ENCODE measurements at places on chromosomes 3 and 15.

GRCh38 chr15:61415617-61416120 lies 186.6 kb upstream of the RORA start:
- DNase-seq: no peak

DNA sequence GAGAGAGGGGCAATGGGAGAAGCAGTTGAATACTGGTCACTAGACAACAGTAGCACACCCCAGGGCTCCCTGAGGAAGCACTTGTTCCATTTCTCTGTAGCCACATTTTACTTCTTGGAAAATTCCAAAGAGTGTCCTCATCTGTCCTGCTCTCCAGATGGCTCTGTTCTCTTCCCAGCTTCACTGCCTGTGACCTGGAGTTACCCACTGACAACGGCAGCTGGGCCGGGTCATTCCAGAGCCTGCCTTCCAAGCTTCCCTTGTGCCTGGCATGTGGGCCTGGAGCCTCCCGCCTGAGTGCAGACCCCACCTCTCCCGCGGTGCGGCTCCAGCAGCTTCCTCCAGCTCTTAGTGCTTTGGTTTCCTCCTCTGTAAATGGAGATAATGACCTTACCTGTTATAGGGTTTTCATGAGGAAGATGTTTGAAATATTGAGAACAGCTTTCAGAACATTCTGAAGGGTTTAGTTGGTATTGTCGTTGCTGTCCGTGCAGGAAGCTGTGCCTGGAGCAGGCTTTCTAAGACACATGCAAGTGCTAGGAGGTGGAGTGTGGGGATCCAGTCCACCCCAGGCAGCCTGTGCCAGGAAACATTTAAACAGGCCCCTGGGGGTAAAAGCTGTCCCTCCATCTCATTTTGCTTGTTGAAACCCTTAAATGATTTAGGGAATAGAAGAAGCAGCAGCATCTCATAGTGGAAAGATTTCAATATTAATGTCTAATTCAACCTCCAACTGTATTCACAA lies 24.8 kb downstream of the EFCC1 start:
- no peak for DNase-seq

- DNase-seq: no peak
Observed at GRCh38 chr15:86915811-86916331, 836.2 kb downstream of the AGBL1 start.

DNA sequence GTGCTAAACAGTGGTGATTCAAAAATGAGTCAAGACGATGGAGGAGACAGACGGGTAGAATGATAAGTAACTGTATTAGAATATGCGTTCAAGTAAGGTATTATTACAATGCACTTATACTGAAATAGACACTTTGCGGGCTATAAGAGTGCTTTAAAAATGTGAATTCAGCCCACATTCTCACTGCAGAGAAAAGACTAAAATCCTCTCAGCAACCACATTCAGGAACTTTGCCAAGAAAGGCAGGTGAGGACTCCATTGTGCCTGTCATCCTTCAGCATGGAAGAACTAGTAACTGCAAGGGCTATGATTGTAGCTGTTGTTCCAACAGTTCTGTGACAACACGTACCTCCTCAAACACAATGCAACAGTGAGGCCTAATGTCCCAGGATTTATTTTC lies 272.0 kb downstream of the RORA start:
- no peak for DNase-seq

GRCh38 chr15:40930430-40931299 lies 1.5 kb downstream of the DLL4 start:
- peak; percentile 48 for DNase-seq

GRCh38 chr15:65914981-65915925 lies 46.0 kb downstream of the RAB11A start:
- no peak for DNase-seq

DNA sequence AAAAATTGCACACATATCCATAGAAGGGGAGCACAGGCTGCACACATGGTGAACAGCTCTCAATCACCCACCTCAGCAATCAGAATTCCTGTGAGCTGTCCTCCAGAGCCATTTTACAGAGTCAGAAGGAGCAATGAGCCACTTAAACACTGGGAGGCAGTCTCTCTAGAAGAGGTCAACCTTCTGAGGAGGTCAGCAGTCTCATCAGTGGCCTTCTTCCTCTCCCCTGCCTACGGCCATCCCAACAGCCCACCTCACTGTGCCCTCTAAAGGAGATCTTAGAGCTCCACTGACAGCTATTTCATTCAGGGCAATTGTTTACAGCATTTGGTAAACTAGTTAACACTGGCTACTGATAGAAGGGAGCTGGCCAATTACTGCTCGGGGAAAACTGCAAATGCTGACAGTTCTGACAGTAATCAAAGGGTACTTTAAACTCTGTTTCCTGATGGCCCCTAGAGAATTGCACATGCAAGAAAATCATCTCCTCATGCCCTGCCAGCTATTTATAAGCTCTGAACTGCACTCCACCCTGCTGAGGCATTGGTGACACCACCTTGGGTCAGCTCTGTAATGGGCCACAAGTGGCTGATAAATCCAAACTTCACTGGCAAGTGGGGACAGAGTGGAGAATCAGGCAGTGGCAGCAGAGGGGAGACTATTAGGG lies 42.1 kb upstream of the TSPAN3 start:
- no peak for DNase-seq

GRCh38 chr3:143001034-143001368 lies 369 bp upstream of the U2SURP start:
- DNase-seq: no peak

GRCh38 chr3:16067837-16068471 lies 106.5 kb upstream of the GALNT15 start:
- no peak for DNase-seq

GRCh38 chr3:126961791-126962461 lies 21.0 kb upstream of the PLXNA1 start:
- no peak for DNase-seq

DNA sequence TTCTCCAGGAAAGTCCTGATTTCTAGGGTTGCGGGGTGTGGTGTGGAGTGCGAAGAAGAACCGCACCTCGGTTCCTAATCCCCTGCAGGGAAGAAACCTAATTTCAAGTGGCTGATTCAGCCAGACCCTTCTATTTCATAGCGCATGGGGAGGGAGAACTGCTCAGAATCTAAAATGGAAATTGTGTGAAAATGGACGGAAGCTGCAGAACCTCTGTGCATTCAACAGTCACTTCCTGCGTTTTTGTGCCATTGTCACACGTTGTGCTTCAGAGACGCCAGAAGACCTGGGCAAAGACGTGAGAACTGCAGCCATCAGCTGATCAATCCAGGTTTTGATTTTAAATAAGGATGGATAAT lies 1.2 kb downstream of the SIDT1 start:
- DNase-seq: no peak

DNA sequence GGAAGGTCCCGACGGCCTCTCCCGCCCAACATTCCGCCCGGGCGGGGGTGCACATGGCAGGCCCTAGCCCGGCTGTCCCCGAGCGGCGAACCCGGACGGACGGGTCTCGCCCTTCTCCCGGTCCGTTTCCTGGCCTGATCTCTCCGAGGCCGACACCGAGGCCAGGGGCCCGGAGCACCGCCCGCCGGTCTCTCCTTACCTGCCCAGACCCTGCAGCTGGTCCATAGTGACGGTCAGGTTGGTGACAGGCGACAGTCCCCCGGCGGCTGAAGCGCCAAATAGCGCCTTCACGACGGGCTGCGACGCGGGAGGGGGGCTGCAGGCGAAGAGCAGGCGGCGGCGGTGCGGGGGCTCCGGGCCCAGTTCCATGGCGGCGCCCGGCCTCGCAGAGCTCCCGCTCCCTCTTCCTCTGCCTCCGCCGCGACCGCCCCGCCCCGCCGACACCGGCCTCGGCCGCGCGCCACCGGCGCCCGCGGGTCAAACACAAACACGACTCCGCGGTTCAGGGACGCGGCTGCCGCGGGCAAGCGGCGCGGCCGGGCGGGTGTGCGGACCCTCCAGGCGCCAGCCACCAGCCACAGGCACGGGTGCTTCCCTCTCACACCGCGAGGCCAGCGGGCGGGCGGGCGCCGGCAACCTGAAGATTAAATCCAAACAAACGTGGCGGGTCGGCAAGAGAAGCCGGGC lies 495 bp downstream of the CDC25A start:
- peak; percentile 31 for DNase-seq
